ENCODE measurements at places on chromosomes 7 and 10.

DNA sequence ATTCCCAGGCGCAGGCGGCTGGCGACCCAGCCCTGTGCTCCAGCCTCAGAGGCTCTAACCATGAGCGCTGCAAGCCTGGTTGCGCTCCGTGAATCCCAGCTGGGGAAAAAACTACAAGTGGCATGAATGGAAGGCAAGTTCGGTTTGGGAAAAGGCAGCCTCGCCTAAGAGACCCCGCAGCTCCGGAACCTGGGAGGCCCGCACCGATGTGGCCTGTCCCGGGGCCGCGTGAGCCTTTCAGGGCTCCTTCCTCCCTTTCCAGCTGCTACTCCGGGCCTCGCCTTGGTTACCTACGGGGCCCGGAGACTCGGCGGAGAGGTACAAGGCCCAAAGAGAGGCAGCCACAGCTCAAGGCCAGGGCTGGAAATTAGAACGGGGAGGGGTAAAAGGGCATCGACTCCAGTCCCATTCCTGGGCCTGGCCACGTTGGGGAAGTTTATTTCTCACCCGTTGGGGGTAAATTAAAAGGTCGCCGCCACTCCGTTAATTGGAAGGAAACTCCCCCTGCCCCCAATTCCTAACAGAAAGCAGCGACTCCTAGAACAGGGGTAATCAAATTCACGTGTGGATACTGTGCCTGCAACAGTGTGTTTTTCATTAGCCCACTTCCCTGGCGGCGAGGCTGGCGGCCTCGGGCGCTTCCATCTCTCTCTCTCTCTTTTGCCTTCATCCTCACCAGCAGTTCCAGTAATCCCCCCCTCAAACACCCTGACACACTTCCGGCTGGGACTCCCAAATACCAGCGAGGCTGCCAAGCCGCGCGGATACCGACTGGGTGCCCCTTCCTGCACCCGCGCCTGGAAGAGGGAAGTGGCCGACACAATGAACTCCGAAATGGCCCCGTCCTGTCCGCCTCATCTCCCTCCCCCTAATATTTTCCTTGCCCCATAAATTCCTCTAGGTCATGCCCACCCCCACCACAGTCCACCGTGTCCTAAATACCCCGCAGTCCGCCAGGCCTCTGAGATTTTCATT lies 1.5 kb upstream of the HOXA9 start:
- peak; percentile 76 for DNase-seq

GRCh38 chr10:119477444-119477843 lies 65.1 kb downstream of the RGS10 start:
- DNase-seq: no peak

GRCh38 chr10:77355844-77356243 lies 281.8 kb downstream of the KCNMA1 start:
- no peak for DNase-seq

DNA sequence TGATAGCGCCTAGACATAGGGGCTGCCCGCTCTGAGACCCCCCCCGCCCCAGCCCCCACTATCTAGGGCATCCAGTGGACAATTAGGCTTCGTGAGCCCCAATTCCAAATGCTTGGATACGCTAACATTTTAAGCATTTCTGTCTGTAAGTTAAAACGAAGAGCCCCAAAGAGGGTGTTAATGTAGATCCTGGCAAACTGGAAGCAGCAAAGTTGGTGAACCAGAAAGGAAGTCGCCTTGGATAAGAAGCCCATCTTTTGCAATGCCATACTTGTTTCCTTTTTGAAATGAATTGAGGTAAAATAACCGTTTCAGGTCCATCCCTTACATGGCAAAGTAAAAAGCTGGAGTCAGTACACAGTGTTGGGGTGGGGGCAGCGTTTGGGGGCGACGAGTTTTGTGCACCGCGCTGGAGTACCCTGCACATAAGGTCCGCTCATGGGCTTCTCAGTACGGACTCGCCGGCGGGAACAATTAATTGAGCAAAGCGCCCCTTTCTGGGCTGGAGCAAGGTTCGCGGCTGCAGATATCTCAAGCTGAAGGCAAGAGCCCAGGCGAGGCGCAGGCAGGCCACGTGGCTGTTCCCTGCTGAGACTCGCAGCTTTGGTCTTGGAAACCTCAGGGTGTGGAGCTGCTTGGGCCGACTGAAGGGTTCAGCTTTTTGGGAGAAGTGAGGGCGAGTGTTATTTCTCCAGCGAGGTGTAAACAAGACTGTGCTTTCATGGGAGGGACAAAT lies 1.4 kb upstream of the TWIST1 start:
- no peak for DNase-seq
